CD4-positive, alpha-beta T cell treated with Interleukin-1 beta for 1 hour (primary cell): ENCODE measurements at places on chromosomes 2 and 18.

DNA sequence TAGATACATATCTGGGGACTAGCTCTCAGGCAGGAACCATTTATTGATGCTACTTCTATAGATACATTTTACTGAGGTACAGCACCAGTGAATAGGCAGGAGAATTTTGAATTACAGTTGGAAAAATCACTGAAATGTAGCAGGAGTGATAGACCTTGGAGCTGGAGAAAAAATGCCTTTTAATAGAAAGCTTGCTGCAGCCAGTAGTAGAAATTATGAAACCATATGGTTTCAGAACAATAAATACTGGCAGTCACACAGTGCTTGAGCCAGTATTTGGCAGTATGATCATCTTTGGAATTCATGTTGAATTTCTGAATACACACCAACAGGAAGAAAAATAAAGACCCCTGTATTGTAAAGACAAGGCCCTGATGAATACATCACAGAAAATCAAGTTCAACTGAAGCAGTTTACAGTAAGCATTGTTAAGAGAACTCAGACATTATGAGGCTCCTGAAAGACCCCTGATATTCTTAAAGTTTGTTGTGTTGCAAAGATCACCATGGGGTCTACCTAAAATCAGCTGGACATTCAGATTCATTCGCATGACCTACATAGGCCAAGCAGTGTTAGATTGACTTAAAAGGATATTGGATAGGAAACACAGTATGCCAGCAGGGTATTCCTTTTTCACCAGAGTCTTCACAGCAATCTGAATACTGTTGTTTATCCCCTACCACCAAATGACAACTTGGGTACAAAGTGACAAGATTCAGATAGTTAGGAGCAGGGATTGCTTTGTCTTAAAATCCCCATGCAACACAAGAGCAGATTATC lies 139.0 kb downstream of the EHBP1 start:
- no peak for DNase-seq

GRCh38 chr2:126855606-126856005 lies 43.1 kb upstream of the TEX51 start:
- DNase-seq = no peak

GRCh38 chr2:39524061-39524460 lies 87.0 kb upstream of the MAP4K3 start:
- no peak for DNase-seq

GRCh38 chr2:213980883-213981282 lies 430.0 kb upstream of the VWC2L start:
- DNase-seq = no peak
